ENCODE measurements at places on chromosomes 3 and 15.

DNA sequence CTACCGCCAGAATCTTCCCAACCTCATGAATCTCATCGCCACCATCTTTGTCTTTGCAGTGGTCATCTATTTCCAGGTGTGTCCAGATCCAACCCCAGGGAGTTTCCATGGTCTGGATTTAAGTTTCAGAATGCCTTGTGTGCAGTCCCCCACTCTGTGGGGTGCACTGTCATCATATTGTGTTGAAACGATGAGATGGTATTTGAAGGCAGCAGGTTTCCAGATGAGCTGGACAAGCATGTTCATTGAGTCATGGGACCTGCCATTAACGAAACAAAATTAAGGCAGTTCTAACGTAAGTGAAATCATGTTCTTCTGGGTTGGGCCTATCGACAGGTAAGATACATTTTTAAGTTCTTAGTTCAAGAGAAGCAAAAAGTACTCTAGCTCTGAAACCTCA is 12.7 kb downstream of the SEC61A1 start:
- no peak for DNase-seq

GRCh38 chr3:103158183-103158582 is 723.4 kb downstream of the ZPLD1 start:
- DNase-seq, result no peak

GRCh38 chr3:170862618-170863374 is 7.2 kb downstream of the RPL22L1 start:
- DNase-seq, result no peak

DNA sequence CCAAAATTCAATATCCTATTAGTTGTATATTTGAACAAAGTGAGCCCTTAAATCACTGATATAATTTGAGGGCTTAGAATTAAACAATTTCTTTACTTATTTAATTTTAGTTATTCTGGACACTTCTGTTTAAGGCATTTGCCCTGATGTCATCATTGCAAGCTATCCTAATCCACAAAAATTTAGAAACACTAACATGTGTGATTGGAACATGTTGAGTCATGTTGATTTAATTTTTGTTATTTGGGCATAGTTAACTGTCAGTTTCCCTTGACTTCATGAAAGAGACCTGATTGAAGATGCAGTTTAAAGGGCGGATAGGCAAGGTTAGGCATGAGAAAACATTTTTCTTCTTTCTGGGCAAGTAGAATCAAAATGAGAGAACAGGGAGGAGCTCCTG is 682.6 kb downstream of the ROBO1 start:
- no peak for DNase-seq

- DNase-seq, result no peak
These were observed 336.7 kb upstream of the WNT5A start for GRCh38 chr3:55823829-55824228.

GRCh38 chr3:161414907-161415306 is 43.6 kb upstream of the SPTSSB start:
- no peak for DNase-seq

- no peak for DNase-seq
These were observed 38.8 kb upstream of the LINGO1 start for GRCh38 chr15:77671362-77672056.

Data from T-helper 1 cell (primary cell).